Spinal cord (tissue), 10 donors: ENCODE measurements at places on chromosomes 2 and 18. TPM values are rescaled to one million over a fixed set of nuclear protein-coding genes. Genes with fewer than 3 reads are reported as not detected.

LIMS2 gene
- 11.2 TPM for total RNA-seq

GEN1 gene
- total RNA-seq = 8.4 TPM

VIT gene
- total RNA-seq = 3.8 TPM

NGEF gene
- total RNA-seq = 15.4 TPM

PKDCC gene
- 55.9 TPM for total RNA-seq

LRP2 gene
- total RNA-seq = 2.3 TPM

SCN7A gene
- total RNA-seq = 24.0 TPM
